ENCODE measurements at places on chromosomes 2 and 18. TPM values are rescaled to one million over a fixed set of nuclear protein-coding genes. Genes with fewer than 3 reads are reported as not detected.

IL36A gene
- total RNA-seq, result not detected

CCDC85A gene
- 1.9 TPM for total RNA-seq

UNC80 gene
- total RNA-seq, result 0.83 TPM

C1QL2 gene
- total RNA-seq, result not detected

PDE11A gene
- total RNA-seq, result 5.8 TPM

IL18R1 gene
- 3.6 TPM for total RNA-seq

LOXHD1 gene
- total RNA-seq, result not detected

TFCP2L1 gene
- total RNA-seq, result 0.49 TPM

LAMA1 gene
- 0.71 TPM for total RNA-seq

RAB6C gene
- total RNA-seq, result not detected

COL5A2 gene
- total RNA-seq, result 60.9 TPM

ANTXR1 gene
- total RNA-seq, result 79.8 TPM

MRPL19 gene
- 41.0 TPM for total RNA-seq

PLEK gene
- total RNA-seq, result 13.2 TPM

VAPA gene
- 263 TPM for total RNA-seq

HOXD11 gene
- total RNA-seq, result 24.6 TPM

ITPRIPL1 gene
- 0.83 TPM for total RNA-seq

HTR2B gene
- total RNA-seq, result 13.0 TPM

SPP2 gene
- not detected for total RNA-seq

TIA1 gene
- total RNA-seq, result 94.8 TPM

ALPI gene
- total RNA-seq, result not detected

AQP12B gene
- total RNA-seq, result not detected

SULT1C2 gene
- 0.28 TPM for total RNA-seq

CXCR1 gene
- total RNA-seq, result not detected

HNRNPLL gene
- 63.7 TPM for total RNA-seq

SOX11 gene
- total RNA-seq, result 2.6 TPM

ABCG8 gene
- not detected for total RNA-seq

SLC38A11 gene
- 0.49 TPM for total RNA-seq

CFAP65 gene
- not detected for total RNA-seq

DPP4 gene
- total RNA-seq, result 11.9 TPM

PLGLB1 gene
- total RNA-seq, result 8.4 TPM
